ENCODE measurements at places on chromosomes 13 and 19.
A peak's percentile ranks its signal among the peaks of the same experiment; 100 is the strongest.

DNA sequence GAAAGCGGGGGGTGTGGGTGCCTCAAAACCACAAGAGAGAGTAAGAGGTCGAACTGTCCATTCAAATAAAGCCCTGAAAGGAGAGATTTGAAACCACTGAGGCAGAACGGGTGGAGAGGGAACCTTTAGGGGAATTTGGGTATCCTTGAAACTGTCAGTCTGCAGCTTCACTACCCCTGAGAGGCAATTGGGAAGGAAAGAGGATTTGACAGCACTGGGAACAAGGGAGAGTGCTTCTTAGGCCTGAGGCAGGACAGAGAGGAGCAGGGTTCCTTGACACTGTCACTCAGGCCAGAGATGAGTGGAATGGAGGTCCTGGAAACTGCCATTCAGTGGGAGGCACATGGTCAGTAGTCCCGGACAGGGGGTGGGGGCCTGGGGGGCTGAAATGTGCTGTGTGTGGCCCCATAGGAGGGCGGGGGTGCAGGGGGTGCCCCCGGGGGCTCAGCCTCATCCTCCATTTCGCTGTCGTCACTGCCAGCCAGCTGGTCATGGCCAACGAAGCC lies 5.0 kb downstream of the GFY start:
- DNase-seq: no peak

DNA sequence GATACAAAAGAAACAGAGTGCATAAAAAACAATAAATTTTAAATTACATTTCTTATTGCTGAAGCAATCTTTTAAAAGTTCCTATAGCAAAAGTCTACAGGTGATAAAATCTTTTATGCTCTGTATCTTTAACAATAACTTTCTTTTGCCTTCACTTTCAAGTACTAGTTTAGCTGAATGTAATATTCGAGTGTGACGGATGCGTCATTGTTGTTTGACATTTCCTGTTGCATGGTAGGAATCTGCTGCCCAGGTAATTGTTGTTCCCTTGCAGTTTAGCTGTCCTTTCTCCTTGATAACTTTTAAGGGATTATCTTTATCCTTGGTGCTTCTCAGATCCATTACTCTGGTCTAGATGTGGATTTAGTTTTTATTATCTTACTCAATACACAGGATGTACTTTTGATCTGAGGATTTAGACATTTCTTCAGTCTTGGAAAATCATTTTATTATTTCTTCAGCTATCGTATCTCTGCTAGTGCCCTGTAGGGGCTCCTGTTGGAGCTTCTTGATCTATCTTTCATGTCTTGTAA lies 2.1 kb upstream of the CPB2 start:
- no peak for DNase-seq

- no peak for DNase-seq
These were observed 177.1 kb upstream of the RFC3 start for GRCh38 chr13:33640832-33641231.

GRCh38 chr13:46662690-46663089 lies 109.7 kb downstream of the LRCH1 start:
- DNase-seq: no peak

- no peak for DNase-seq
These were observed 294.2 kb downstream of the TEX29 start for GRCh38 chr13:111614613-111615012.

DNA sequence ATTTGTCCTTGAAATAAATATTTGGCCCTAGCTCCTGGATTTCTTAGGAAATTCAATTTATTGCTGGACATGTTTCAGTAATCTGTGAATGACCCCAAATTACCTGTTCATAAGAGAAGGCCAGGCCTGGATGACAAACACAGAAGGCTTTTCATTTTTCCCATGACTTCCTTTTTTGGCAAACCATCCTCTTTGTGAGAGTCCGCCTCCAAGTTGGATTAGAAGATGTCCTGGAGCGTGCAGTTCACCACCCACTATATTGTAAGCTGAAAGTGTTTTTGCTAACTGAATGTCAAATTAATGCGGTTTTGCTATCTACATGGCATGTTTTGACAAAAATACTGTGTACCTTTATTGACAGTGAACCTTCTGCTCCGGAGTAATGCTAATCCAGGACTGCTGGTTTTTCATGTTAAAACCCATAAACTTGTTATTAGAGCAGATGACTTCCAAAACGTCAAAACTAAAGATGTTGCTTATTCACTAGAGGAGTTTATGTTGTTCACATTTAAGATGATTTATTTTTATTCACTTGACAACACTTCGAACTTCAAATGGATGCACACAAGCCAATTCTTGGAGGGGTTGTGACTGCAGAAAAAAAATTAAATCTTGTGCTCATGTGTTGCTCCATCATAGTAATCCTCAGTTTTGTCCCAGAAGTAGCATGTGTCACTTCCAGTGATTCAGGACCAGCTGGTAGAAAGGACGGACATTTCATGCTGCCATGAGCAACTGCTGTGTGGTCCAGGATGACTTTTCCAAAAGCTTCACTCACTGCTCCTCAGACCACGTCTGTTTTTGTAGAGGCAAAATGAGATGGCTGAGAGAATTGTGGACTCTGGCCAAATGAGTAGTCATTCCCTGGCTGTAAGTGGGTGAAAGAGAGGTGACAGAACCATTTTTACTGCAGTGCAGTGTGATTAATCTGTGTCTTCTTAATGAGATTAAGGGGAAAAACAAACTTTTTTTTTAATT lies 71.0 kb downstream of the ITGBL1 start:
- DNase-seq: no peak

GRCh38 chr13:44565881-44566280 lies 10.2 kb downstream of the TSC22D1 start:
- no peak for DNase-seq

- DNase-seq: peak; percentile 99
These were observed at the start of gene BLVRB for GRCh38 chr19:40465557-40466218. Gene BLVRB (minus strand): TSS chr19:40465745. CDS start chr19:40465688, 57 bp downstream.

DNA sequence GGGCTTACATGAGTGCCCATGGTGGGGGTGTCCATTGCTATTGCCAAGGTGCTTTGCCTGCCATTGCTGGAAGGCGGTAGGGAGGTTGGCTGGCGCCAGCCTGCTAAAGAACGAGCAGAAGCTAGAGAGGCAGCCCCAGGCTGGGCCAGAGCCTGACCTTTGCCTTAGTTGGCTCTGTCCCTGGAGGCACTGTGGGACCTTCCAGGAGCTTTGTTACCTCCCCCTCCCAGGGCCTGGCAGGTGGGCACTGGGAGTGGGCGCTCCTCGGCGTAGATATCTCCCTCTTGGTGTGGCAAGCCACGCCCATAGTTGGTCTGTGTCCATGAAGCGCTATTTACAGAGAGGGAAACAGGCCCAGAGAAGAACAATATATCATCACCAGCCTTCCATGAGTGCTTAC lies 2.3 kb upstream of the SLC25A42 start:
- no peak for DNase-seq

GRCh38 chr13:51874651-51875050 lies 12.9 kb downstream of the CCDC70 start:
- DNase-seq: no peak

- DNase-seq: no peak
These were observed 49.4 kb upstream of the RNF113B start for GRCh38 chr13:98226496-98226895.

DNA sequence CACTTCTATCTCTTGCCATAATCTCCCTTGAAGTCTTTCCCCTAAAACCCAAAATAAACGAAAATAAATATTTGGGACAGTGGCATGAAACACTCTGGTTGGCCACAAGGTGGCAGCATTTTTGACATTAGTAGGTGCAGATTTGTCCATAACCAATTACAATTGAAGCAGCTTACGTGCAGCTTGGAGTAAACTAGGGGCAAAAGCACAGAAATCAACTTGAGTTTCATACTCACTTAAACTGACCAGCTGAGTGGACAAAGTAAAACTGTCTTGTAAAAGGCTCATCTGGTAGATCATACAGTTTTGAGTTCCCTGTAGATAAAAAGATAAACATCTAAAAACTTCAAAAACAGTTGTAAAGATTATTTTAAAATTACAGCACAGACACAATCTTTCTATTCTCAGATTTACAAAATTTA lies 18.8 kb downstream of the PDCD5 start:
- DNase-seq: peak; percentile 62

DNA sequence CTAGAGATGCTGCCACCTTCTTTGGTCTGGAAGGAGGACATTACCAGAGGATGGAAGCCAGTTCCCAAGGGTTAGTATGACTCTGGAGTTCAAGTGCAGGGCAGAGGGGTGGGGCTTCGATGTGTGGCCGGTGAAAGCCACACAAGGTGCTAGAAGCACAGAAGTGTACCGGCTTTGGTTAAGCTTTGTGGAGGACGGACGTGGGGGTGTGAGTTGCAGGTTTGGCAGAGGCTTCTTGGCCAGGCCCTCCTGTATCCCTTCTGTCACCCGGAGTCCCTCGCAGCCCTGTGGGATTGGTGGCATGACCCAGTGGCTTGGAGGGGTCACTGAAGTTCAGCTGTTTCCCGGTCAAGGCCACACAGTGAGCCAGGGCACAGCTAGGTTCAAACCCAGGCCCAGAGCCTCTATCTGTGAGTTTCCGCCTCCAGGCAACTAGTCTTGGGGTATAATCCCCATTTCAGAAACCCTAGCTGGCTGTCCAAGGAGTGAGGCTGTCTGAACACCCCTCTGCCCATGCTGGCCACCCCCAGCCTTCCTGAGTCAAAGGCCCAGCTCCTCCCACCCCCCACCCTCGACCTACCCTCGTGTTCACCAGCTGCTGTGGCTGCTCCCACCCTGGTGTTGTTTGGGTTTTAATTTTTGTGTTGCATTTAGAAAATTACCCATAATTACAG lies 4.6 kb upstream of the SSBP4 start:
- DNase-seq: no peak

- no peak for DNase-seq
These were observed 740 bp downstream of the ZNF555 start for GRCh38 chr19:2841855-2842574.

GRCh38 chr13:99389520-99390304 lies 82.5 kb upstream of the GPR183 start:
- no peak for DNase-seq

DNA sequence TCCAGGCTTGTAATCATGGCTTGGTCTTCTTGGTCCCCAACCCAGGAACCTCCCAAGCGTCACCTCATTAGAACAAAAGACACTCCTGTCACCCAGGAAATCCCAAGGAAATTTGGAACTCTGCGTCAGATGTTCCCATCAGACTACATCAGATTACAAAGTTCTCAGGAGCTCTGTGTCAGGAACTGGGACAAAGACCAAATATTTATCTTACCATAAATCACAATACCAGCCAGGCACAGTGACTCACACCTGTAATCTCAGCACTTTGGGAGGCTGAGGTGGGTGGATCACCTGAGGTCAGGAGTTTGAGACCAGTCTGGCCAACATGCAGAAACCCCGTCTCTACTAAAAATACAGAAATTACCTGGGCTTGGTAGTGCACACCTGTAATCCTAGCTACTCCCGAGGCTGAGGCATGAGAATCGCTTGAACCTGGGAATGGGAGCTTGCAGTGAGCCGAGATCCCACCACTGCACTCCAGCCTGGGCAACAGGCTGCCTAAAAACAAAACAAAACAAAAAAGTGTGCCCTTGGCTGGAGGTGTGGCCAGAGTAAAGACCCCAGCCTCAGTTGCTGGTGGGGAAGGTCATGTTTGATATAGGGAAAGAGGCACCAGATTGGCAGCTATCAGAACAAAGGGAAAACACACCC lies 16.7 kb upstream of the CCDC124 start:
- no peak for DNase-seq

DNA sequence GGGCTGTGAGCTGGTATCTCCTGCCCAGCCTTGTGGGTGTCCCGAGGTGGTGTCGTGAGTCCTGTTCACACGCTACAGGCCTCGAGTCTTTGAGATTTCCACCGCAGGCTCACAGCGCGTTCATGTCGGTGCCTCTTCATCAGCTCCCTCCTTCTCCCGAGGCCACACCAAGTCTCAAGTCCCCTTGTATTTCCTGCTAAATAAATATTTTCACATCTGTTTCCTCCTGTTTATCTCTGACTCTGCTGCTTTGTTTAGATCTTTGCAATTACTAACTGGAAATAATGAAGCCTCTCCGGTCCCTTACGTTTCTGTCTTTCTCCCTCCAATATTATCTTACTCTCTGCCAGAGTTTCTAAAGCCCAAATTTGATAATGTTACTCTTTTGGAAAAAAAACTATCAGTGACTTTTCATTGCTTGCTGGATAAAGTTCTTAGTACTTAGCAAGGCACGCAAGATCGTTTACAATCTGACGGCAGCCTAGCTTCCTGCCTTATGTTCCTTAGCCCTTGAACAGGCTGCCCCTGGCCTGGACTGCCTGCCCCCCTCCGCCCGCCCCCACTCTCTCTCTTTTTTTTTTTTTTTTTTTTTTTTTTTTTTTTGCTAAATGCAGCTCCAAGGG lies 130.5 kb upstream of the RNF113B start:
- DNase-seq: no peak

DNA sequence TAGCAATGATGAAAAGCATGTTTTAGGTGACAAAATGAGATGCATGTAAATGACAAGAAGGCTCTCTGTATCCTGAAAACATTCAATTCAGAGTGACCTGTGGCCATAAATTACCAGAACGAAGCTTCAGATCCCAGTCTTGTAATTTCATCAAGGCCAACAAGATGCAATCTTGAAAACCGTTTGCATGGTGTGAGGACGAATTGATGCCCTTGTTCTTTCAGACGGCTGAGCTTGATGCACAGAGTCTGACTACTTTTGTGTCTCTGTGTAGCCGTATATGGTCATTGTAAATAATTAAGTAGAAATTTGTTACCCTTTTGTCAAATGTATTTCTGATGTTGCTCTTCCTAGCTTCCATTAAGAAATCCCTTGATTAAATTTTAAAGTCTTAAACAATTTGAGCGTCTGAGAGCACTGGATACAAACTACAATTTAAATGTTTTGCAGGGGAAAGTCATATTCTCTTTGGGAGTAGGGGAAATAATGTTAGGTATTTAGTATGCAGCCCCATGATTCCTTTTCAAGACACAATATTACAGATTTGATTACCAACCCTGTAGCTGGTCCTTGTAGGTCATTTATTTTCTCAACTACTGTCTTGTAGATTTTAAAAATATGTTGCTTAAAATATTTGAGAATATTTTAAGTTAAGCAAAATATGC lies 125.8 kb upstream of the PCDH9 start:
- DNase-seq: no peak

GRCh38 chr13:32150239-32150638 lies 118.7 kb downstream of the FRY start:
- DNase-seq: no peak

- DNase-seq: peak; percentile 85
These were observed 101.6 kb downstream of the IRS2 start for GRCh38 chr13:109684824-109685202.

DNA sequence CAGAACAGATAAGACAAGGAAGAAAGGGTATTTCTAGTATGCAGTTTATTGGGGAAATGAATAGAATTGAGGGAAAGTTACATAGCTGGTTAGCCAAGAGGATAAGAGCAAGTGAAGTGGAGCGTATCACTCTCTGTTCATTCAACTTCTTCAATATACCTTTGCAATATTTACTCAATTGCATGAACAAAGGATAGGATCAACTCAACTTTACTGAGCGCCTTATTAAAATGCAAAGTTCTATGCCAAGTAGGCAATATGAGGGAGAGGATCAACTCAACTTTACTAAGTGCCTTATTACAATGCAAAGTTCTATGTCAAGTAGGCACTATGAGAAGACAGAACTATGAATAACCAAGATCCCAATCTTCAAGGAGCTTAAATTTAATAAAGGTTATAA lies 43.9 kb downstream of the ZC3H13 start:
- no peak for DNase-seq

- no peak for DNase-seq
These were observed 182.4 kb downstream of the GPC6 start for GRCh38 chr13:93409001-93409400.
